ENCODE measurements at places on chromosomes 6 and 20.

DNA sequence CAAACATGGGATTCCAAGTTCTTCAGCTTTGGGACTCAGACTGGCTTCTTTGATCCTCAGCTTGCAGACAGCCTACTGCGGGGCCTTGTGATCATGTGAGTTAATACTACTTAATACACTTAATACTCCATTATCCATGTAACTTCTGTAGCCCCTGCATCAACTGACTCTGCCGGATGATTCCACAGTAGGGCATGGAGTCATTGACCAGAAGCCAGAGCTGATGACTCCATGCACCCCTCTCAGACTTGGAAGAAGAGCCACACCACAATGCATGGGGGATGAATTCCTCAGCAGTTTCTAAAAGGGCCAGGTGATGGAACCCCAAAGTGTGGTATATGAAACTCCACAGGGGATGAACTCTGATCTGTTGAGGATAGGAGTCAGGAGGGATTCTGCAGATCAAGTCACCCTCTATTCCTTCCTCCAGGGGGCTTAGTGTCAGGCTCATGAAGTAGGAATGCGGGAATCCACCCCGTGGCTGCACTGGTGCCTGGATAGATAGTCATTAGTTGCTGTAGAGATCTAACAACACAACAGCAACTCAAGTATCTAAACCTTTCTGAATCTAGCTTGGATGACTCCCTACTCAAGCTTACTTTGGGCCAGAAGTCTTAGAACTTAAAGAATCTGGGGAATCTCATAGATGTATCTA, 70.2 kb downstream of the GPR6 start:
- DNase-seq: no peak

DNA sequence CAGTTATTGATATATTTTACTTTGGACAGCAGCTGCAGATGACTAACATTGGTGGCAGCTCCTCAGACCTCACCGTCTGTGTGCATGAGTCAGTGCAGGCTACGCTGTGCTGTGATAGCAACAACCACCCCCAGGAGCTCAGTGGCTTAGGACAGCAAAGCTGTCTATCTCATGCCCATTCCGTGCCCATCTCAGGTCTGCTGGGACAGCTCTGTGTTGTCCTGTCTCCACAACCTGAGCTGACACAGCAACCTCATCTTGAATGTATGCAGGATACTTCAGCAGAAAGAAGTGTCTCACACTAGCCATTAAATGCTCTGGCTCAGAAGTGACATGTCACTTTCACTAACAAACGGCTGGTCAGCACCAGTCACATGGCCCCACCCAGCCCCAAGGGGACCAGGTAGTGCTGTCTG, 47.7 kb downstream of the BANF2 start:
- DNase-seq: no peak

DNA sequence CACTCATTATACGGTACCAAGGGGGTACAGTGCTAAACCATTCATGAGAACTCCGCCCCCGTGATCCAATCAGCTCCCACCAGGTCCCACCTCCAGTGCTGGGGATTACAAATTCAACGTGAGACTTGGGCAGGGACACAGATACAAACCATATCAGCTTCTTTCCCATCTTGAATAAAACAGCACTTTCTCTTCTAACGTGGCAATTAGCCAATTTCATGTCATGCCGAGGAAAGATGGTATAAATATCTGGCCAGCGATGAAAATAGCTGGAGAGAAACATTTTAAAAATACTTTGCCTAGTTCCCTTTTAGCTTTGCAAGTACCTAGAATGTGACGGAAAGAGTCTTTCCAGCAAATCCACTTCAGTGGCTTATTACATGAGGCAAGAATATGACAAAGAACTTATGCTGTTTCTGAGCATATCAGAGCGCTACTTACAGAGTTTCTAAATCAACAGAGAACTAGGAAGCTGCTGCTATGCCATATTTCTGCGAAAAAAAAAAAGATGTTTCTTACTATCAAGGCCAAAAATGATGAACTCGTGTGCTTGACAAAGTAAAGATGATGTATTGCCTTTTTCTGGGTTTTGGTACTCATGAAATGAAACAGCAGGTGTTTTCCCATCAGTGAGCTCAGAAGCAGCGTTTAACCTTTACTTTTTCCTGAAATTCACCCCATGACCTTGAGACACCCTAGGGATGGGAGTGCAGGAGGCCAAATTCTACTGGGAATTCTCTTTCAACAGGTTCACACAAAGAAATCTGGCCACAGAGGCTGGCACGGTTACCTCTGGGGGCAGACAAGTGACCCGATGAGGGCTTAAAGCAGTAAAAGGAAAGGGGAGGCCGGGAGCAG, 37.9 kb downstream of the AGPAT4 start:
- no peak for DNase-seq

DNA sequence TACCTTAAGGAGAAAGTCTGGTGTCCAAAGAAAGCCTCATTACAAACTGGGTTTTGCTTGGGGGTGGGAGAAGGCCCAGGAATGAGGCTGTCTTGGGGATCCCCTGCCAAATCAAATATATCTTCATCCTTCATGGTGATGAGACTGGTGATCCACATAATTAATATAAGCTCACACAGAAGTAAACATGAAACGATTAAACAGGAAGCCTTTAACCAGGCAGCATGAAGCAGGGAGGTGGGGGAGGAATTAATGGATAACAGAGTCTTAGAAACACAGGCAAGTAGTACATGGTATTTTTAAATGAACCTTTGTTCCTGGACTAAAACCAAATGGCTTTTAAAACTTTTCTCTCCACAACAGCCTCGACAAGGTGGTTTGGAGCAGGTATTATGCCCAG, 437.5 kb downstream of the TFAP2A start:
- DNase-seq: no peak

GRCh38 chr6:2450546-2450945, 205.1 kb upstream of the GMDS start:
- DNase-seq: peak; percentile 51

DNA sequence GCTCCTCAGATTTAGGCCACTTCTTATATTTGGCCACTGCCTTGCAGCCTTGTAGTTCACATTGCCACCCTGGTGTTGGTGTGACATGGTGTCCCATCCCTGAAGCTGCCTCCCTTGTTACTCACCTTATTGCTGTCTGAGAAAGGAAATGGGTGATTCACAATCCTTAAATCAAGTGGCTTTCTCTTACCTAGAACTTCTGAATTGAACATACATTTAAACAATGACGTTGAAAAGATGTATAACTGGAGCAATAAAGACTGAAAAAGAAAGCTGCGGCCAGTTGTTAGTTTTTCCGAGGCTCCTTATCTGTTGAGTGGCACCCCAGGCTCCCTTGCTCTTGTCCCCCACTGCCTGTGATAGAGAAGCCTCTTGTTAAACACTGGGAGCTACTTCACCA, 28.8 kb upstream of the GNRH2 start:
- DNase-seq: no peak

DNA sequence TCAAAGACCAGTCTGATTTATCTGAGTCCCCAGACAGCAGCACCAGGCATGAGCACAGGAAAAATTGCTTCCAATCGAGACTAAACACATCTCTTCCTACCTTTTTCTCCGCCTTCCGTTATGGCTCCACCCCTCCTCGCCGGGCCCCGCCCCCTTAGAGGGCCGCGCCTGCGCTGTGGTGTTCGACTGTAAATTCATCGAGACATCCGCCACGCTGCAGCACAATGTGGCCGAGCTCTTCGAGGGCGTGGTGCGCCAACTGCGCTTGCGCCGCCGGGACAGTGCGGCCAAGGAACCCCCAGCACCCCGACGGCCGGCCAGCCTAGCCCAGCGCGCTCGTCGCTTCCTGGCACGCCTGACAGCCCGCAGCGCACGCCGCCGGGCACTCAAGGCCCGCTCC, 8.9 kb downstream of the REM1 start:
- peak; percentile 79 for DNase-seq

DNA sequence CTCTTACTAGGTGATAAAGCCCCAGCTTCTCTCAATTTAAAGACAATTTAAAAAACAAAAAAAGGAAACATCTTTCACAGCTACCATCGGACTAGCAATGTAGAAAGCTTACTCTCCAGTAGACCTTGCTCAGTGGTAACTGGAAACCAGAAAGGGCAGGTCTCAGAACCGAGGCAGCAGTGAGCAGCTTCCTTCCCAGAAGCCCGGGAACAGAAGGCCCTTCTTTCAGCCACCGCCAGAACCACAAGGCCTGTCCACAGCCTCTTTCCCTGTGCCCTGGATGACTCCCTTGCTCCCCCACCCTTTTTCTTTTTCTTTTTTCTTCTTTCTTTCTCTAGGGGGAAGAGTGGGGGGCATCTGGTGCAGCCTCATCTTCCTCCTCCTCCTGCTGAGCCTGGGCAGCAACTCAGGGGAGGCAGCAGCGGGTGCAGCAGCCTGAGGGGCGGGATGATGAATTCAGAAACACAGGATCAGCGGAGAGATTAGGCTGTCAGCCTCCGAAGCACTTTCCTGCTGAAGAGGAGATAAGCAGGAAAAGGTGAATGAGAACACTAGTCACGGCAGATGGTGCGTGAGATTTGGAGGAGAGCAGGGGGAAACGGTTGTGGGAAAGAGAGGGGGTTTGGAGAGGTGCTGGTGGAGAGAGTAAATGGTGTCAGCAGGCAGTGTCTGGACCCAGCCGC, 158.5 kb downstream of the ID4 start:
- DNase-seq: no peak

Measured in left hindlimb (tissue), 1 donor.